ENCODE measurements at places on chromosomes 2 and 18.
A peak's percentile ranks its signal among the peaks of the same experiment; 100 is the strongest.

GRCh38 chr18:74234326-74235171 lies 57.2 kb downstream of the CYB5A start:
- no peak for DNase-seq

DNA sequence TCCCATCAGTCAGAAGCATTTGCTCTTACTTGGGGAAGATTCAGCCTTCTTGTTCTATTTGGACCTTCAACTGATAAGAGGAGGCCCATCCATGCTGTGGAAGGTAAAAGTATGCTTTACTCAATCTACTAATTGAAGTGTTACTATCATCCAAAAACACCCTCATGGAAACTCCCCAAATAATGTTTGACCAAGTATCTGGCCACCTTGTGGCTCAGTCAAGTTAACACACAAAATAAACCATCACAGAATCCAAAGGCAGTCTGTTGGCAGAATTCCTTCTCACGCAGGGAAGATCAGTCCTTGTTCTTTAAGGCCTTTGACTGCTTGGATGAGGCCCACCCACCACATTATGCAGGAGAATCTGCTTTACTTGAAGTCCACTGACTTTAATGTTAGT lies 531.2 kb upstream of the SMIM21 start:
- no peak for DNase-seq

- no peak for DNase-seq
Observed at GRCh38 chr2:132793532-132793931, 123.5 kb upstream of the LYPD1 start.

DNA sequence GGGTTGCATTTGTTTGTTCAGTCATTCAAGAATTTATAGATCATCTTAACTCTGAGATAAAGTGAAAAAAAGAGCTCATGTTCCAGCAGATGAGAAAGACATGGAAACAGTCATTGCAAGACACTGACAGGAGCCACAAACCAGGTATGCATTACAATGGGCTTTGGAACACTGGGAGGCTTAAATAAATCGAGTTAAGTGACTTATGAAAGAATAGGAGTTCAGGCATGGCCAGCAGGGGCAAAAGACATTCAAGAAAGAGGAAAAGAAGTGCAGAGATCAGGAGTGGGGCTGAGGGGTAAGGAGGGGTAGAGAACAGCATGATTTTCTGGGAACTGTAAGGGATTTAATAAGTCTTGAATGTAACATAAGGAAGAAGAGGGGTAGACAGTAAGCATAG lies 121.2 kb upstream of the EPC2 start:
- no peak for DNase-seq

DNA sequence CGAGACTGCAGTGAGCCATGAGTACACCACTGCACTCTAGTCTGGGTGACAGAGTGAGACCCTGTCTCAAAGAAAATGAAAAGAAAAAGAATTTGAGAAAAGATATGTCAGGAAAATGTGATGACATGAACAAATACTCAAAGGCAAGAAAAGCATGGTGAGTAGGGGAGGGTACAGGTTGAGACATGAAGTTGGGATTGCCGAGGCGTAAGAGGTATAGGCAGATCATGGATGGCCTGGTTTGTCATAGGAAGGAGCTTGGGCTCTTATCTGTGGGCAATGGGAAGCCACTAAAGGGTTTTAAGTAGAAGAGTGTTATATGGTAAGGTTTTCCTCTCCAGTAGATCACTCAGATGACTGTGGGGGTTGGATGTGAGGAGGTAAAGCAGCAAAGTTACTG lies 32.3 kb downstream of the SPAST start:
- DNase-seq = no peak

- no peak for DNase-seq
Observed at GRCh38 chr18:6606411-6607085, 123.0 kb upstream of the ARHGAP28 start.

DNA sequence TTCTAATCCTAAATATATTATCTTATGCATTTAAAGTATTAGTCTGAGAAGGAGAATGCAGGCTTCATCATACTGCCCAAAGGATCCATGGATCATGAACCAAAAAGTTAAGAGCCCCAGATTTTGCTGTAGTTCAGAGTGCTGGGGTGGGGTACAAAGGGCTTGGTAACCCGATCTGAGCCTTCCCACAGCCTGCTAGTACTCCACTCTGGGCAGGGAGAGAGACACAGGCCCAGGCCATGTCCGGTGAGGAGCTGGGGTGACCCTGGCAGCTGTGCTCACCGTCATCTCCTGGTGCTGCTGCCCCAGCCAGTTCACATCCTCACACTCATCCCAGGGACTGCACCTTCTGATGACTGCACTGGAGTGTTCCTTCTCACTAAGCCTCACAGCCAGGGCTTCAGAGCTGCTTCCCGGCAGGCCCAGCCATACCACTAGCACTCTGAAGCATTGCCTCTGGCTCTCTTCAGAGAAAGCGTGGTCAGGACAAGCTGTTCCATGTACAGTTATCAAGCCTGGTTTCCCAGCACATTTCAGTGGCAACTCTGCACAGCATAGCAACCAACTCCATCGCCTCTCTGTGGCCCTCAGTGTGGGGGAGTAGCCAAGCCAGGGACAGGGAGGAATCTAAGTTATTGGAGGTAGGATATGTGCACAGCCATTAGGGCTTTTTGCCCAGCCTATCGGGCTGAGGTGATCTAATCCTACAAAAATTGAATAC lies 189.0 kb upstream of the CTAGE1 start:
- no peak for DNase-seq

DNA sequence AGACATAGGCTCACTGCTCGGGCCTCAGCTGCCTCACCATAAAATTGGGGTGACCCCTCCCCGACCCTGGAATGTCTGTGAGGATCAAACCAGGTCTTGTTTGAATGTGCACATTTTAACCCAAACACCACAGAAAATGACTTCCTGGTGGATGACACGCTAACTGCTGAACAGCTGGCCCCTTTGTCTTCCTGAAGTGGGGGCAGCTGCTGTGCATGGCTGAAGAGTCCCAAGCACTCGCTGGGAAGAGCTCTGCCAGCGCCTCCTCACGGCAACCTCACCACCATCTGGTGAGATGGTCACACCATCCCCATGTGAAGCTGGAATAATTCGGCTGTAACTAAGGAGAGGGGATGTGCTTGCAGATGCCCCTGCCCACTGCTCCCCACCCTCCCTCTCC lies 34.0 kb downstream of the AQP12A start:
- no peak for DNase-seq

GRCh38 chr18:79856119-79857007 lies 58.6 kb downstream of the KCNG2 start:
- no peak for DNase-seq

- no peak for DNase-seq
Observed at GRCh38 chr2:231263118-231263831, 64.8 kb downstream of the ARMC9 start.

GRCh38 chr2:100321866-100322820 lies at the start of gene LONRF2:
Gene LONRF2 (minus strand): TSS chr2:100322501. CDS start chr2:100322093, 408 bp downstream.
- DNase-seq = peak; percentile 63

DNA sequence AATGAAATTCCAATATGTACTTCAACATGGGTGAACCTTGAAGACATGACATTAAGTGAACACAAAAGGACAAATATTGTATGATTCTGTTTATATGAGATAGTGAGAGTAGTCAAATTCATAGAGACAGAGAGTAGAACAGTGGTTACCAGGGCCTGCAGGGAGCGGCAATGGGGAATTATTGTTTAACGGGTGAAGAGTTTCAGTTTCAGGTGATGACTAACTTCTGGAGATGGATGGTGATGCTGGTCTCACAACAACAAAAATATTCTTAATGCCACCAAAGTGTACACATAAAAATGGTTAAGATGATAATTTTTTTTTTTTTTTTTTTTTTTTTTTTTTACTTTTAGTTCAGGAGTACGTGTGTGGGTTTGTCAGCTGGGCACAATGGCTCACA lies 109.4 kb upstream of the TMEM200C start:
- no peak for DNase-seq

DNA sequence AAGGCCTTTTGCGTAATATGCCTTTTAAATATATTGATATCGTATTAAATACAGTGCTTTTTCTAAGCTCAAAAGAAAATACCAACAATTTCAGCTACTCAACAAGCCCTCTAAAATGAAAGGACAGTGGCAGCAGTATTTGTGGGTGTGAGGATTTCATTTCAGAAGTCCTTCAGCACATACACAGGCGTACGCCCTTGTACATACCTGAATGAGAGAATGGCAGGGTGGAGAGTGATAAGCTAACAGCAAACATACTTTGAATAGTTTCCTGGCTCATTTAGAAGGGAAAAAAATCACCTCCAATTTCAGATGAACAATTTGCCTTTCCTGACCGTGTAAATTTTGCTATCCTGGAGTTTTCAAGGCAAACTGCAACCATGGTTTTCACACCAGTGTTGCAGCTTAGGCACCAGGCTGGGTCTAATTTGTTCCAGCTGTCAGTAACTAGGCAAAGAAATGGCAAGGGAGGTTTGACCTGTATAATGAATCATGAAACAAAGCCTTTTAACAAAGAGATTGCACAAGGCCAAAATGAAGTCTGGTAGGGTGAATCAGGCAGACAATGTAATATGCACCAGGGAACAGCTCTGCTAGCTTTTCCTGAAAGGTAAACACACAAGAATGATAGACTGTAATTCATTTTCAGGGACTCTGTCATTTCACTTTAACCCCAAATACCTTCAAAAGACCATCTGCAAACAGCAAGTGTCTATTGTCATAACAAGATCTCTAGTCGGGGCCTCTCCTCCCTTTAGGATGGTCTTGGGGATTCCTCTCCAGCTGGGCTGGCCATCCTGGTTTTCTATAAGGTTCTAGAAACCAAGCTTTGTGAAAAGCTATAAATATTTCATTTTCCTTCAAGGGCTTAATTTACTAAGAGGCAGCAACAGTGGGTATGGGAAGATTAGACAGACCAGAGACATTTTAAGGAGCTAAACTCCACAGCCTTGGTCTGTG lies 11.5 kb downstream of the ANKRD29 start:
- no peak for DNase-seq

Measured in mesothelial cell of epicardium (in vitro differentiated cells).